ENCODE measurements at places on chromosomes 5 and 9.

GRCh38 chr5:146081556-146081955 is 23.8 kb downstream of the PLAC8L1 start:
- DNase-seq: no peak

DNA sequence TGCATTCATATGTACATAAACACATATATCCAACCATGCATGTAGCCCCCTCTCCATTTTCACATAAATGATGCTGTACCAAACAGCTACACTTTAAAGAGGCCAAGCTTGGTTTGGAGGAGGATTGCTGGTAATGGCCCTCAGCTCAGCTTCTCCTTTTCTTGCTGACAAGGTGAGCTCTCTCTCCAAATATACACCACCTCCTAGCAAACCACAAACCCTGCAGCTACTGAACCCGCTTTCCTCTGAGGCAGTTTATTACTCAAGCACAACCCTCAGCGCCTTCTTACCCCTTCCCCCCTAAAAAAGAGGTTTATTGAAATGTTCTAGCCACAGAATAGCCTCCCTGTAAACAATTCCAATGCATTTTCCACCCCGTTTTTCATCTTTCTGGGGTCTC is 54.0 kb downstream of the ALG2 start:
- DNase-seq: no peak

DNA sequence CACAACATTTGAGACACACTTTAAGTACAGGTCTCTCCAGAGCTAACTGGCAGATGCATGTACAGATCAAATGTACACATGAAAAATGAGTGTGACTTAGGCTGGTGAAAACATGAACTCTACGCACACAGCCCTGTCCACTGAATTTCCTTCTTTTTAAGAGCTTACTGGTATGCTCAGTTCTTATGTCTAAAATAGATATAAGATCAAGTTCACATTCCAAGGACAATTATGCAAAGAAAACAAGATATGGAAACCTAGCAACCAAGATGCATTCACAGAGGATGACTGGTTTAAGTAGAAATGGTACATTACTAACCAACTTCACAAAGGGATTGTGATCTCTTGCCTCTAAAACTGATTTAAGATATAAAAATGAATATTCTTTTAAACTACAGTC is 56.7 kb downstream of the TLE1 start:
- no peak for DNase-seq

- DNase-seq: no peak
Measured at GRCh38 chr5:133859073-133859472, 109.4 kb downstream of the C5orf15 start.
